Left renal pelvis (tissue), 4 donors: ENCODE measurements at places on chromosomes 6 and 20.

DNA sequence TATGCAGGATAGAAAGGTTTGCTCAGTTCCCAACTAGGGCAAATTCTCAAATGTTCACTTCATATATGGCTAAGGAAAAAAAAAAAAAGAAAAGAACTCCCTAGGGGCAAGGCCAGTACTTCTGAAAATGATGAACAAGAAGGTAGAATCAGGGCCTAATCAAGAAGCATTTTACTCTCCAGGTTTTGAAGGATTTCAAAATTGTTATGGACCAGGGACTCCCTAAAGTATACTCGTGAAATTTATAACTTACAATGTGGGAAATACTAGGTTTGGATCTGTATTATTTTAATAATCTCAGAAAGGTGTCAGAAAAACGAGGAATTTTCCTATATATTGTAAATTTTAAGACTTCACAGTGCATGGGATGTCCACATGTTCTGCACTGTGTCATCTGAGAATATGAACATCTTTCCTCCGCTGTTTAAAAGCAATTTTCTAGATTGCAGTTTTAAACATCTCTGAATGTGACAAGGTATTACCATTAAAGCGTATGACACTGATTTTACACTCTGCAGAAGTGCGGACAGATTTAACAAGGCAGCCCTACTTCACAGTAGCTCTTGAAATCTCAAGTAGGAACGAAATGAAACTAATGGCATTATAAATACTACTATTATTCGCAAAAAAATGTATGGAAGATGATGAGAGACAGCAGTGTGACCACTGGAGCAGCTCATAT lies 14.0 kb downstream of the PLAGL1 start:
- DNase-seq: no peak

- DNase-seq: no peak
Measured at GRCh38 chr20:50034567-50035180, 51.9 kb downstream of the SNAI1 start.

- DNase-seq: no peak
Measured at GRCh38 chr20:25258828-25259227, 10.9 kb downstream of the PYGB start.

DNA sequence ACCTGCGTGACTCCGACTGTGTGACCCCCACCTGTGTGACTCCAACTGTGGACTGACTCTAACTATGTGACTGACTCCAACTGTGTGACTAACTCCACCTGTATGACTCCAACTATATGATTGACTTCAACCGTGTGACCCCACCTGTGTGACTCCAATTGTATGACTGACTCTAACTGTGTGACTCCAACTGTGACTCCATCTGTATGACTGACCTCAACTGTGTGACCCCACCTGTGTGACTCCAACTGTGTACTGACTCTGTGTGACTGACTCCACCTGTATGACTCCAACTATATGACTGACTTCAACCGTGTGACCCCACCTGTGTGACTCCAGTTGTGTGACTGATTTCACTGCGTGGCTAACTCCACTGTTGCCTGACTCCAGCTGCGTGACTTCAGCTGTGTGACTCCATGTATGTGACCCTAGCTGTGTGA lies 38.6 kb downstream of the SYNJ2 start:
- no peak for DNase-seq

DNA sequence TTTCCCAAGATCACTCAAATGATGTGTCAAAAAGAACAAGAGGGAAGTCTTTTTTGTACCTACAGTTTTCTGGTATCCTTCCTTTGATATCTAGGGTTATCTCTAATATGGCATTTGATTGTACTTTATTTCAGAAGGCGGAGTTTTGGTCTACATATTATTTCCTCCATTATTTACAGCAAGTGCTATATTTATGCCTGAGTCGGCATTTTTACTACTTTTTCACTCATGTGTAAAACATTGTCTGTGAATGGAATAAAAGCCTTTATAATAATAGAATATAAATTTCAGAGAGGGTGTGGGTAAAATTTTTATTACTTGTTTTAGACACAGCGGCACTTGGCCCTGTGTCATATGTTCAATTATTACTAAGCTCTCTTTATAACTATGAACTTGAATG lies 398.4 kb downstream of the BCKDHB start:
- DNase-seq: no peak

GRCh38 chr20:46145713-46146112 lies 27.6 kb downstream of the CD40 start:
- no peak for DNase-seq

DNA sequence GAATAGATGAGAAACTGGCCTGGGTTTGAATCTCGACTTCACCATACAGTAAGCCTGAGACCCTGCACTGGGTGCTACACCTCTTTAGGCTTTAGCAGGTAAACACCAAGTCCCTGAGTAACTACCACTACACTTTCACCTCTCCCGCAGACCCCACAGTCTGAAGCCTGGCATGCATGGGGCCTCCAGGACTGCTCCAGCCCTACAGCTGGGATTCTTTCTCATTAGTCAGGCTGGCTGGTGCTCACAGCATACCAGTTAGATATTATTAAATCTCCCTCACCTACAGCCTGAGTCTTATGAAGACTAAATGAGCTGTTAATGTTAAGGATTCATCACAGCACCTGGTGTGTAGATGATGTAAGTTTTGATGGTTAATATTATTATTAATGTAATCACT lies 388.7 kb downstream of the ARHGAP18 start:
- no peak for DNase-seq

DNA sequence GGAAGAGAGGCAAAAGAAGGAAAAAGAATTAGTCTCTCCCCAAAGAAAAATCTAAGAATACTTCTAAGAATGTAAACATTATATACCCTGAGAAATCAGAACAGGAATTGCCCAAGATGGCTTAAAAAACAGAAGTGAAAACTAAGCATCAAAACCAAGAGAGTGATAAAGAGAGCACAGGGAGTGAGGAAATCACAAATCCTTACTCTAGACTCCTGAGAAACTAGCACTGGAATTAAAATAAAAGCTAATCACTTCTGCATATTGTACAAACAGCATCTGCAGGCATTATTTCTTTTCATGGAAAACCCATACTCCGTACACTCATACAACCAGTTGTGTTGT lies 285.7 kb downstream of the BTBD9 start:
- DNase-seq: no peak

GRCh38 chr6:130020073-130020906 lies 1.9 kb downstream of the L3MBTL3 start:
- no peak for DNase-seq

DNA sequence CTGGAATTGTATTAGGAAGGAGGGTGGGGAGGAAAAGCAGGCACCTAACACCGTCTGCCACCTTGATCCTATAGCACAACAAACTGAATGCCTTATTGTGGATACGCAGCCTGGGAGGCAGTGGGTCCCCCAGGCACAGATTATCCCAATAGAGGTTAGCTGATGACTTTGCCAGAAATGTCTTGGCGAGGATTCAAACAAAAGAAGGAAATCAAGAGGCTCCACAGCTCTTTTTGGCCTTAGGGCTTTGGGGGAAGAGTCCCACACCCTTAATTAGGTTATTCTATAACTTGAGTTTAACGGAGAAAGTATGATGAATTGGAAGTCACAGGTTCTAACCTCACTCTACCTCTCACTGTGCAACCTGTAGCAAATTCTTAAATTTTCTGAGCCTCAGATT lies 102.0 kb downstream of the MRPL14 start:
- DNase-seq: no peak

- DNase-seq: no peak
Measured at GRCh38 chr6:95530176-95530819, 47.0 kb upstream of the MANEA start.
